ENCODE measurements at places on chromosomes 13 and 19.

DNA sequence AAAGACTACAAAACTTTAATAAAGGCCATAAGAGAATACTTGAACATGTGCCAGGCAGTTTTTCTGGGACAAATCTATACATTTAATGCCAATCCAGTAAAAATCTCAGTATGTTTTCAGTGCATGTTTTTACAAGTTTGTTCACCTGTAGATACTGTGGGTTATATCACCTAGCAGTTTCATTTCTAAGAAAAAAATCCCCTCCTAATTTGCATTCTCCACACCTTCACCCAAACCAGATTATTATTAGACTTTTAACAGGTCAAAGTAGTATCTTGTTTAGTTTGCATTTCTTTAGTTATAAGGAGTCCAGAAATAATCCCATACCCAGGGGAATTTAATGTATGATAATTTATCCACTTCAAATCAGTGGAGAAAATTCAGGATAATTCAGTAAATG, 17.0 kb upstream of the LPAR6 start:
- no peak for DNase-seq

GRCh38 chr13:22836475-22836874, 344.3 kb upstream of the SGCG start:
- no peak for DNase-seq

- DNase-seq: no peak
Observed at GRCh38 chr13:42394361-42394708, 122.4 kb downstream of the AKAP11 start.

GRCh38 chr13:41267106-41267505, 3.7 kb upstream of the MTRF1 start:
- no peak for DNase-seq

DNA sequence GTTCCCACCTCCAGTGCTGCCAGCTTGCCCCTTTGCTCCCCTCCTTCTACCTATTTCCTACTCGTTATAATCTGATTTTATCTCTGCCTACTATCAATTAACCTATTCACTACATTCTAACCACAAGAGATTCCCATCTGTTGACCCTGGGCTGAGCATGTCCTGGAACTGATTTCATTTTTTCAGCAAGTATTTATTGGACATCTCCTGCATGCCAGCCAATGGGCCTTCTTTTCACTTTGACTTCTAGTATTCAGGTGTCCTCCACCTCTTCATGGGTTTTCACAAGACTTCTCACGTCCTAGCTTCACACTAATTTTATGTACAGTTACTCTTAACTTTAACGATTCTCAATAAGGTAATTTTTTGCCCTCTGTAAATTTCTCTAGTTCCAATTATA, 282.7 kb upstream of the KLHL1 start:
- DNase-seq: no peak

GRCh38 chr13:50203256-50203941, 188.2 kb downstream of the KCNRG start:
- no peak for DNase-seq

GRCh38 chr13:45300190-45300985, 40.6 kb downstream of the TPT1 start:
- no peak for DNase-seq

GRCh38 chr13:71067165-71067815, 799.7 kb downstream of the DACH1 start:
- no peak for DNase-seq

DNA sequence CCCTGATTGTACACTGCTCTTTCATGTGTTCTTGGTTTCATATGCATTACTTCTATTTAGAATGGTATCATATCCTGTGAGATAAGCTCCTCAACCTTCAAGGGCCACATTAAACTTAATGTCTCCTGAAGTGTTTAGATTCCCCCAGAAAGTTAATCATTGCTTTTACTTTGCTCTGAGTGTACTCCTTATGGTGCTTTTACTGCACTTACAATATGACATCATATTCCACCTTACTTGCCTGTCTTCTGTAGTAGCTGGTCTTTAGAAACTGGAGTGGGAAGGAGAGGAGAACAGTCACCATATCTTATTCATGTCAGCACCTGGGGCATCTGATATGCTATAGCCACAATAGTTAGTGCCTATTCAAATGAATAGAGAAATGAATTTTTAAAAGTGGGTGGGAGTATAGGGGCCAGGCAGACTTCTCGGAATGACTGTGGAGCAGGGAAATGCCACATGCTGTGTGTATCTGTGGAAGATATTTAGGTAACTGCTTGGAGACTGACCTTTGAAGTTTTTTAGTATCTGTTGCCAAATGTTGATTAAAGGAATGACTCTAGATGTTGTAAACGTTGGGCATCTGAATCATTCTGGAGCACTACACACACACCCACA, 40.2 kb downstream of the SLAIN1 start:
- DNase-seq: no peak

DNA sequence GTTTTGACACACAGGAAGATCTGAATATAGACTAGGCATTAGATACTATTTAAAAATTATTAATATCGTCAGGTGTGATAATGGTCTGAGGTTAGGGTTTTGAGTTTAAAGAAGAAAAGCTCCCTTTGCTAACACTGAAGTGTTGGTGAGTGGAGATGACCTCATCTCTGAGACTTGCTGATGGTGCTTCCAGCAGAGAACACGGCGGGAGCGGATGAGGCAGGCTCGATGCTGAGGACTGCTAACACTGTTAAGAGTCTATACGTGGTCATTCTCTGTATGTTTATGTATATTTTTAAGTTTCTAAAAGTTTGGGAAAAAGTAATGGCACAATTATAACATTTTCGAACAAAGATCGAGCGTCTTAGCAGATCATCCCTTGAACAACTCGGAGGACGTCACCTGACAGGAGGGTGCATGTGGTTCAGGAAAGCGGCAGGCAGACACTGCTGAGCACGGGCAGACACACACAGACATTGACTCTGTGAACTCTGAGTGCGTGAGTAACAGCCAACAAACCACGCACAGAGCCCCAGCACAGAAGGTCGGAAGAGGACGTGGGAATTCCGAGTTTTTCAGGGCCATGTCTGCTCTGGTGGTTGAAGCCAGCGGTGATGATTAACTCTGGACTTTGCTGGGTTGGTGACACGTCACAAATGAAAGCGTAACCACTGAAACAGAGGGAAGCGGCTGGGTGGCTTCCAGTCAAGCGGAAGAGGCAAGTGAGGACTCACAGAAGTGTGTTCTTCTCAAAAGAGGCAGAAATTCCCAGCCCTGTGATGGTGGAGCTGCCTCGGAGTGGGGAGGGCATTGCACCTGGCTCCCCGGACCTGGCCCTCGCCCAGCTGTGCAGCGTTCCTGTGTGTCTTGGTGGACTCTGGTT, 91.9 kb upstream of the TEX29 start:
- no peak for DNase-seq

DNA sequence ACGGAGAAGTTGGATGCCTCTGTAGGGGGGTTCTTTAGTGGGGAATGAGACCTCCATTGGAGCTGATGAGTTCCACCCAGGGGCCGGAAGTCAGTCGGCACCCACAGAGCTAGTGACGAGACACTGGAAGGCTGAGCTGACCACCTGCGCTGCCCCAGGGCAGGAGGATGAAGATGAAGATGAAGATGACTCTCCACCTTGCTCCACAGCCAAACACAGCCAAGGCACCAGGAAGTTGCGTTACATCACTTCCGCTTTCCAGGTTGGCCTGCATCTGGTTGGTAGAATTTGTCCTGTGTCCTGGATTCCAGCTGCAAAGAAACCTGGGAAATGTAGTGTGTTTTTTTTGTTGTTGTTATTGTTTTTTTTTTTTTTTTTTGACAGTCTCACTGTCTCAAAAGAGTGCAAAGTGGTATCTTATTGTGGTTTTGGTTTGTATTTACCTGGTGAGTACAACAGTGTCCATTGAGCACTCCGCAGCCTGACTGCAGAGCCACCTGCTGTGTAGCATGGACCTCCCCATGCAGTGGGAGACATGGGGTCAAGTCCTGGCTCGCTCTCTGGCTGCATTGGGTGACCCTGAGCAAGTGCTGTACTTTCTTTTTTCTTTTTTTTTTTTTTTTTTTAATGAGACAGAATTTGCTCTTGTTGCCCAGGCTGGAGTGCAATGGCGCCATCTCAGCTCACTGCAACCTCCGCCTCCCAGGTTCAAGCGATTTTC, 1.9 kb downstream of the TBC1D17 start:
- DNase-seq: no peak

- no peak for DNase-seq
Observed at GRCh38 chr19:57537953-57538547, 10.9 kb downstream of the ZNF549 start.

GRCh38 chr19:17909003-17909732, 23.6 kb upstream of the CCDC124 start:
- no peak for DNase-seq

DNA sequence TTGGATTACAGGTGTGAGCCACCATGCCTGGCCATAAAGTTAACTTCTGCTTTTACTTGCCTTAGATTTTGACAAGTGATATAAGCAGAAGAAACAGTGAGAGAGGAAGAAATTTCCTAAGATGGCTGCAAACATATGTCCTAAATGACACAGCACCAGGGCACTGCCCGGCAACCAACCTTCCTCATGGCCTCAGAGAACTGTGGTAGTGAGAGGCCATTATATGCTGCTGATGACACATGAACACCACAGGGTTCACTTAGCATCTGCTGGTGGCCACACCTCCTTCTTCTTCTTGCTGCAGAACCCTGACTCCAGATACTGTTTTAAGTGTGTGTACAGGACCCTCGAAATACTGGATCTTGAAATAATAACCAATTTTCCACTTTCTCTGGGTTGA, 88.2 kb downstream of the KCTD12 start:
- DNase-seq: no peak

- no peak for DNase-seq
Observed at GRCh38 chr13:28718196-28718542, 601 bp downstream of the SLC46A3 start.

DNA sequence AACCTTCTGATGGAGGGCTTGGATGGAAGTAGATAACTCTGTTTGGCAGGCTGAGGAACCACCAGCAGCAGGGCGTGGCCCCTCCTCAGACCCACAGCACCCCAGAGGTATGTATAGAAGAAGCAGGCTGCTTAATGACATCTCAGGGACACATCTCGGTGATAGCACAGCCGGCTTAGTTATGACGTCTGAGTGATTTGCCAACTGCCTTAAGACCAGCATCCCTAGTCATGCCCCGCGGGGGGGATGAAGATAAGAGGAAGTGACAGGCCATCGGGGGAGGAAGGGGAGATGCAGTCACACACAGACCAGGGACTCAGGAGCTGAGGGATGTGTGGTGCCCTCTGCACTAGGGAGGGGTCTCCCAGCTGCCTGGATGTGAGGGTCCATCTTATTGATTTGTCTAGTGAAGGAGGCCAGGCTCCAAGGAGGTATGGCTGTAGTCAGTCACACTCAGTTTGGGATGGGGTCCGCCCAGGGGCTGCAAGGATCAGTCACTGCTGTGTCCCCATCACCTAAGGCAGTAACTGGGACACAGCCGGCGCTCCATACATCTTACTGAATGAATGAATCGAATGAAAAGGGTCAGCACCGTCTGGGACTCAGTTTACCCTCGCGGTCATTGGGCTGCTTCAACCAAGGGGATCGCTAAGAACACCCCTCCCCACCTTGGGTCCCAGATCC, 19.2 kb upstream of the ERCC1 start:
- DNase-seq: peak; percentile 46

DNA sequence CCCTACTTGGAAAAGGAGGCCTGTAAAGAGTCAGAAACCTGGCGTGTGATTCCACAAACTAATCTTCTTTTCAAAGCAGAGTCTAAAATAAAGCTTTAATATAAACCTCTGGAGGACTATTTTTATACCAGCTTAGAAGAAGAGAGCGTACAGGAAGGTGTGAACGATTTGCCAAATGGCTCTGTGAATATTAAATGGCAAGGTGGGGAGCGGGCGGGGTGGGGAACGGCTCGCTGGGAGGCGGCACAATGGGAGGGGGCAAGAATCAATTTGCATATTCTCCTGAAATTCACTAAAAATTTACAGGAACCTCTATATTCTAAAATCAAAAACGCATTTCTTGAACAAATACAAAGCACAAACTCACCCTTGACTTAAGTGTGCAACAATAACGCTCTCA, 982 bp downstream of the ZNF780B start:
- no peak for DNase-seq

GRCh38 chr19:42269478-42270345, 660 bp downstream of the CIC start:
- no peak for DNase-seq

DNA sequence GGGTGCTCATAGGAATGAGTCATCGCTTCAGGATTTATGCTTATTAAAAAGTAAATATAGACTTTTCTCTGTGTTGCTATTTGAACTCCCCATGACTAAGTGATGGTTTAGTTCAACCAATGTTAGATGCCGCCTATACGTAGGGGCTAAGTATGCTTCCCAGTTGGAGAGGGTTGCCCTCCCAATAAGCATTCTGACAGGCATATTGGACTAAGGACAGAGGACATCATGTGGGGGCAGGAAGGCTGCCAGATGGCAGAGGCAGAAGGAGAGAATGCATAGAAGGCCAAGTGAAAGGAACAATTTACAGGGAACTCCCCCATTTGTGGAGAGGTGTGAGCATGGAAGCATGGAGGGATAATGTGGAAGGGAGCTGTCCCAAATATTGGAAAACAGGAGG, 318.4 kb upstream of the OBI1 start:
- no peak for DNase-seq

GRCh38 chr13:59891053-59891452, 272.7 kb downstream of the DIAPH3 start:
- no peak for DNase-seq

GRCh38 chr13:34578471-34578870, 363.6 kb upstream of the NBEA start:
- no peak for DNase-seq

DNA sequence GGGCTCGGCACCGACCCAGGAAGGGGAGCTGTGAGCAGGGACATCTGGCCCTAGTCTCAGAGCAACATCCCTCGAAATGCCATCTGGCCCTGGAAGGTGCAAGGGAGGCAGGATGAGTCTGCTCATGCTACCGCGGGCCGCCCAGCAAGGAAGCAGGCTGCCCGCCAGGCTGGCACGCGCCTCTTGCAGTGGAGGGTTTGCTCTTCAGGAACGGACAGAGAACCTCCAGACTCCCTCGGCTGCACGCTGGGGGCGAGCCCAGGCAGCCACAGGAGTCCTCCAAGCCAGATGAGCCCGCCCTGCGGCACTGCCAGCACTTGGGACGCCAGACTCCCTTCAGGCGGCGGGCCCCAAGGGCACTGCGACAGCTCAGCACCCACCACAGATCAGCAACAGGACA, 10.1 kb upstream of the ATP8B3 start:
- no peak for DNase-seq

- no peak for DNase-seq
Observed at GRCh38 chr19:51594774-51595109, 23.7 kb downstream of the ZNF175 start.

GRCh38 chr19:29017788-29018187, 195.2 kb downstream of the UQCRFS1 start:
- DNase-seq: no peak

GRCh38 chr13:114288157-114288591, 6.8 kb downstream of the UPF3A start:
- DNase-seq: no peak

GRCh38 chr13:103272770-103273169, 206.6 kb upstream of the SLC10A2 start:
- no peak for DNase-seq

- DNase-seq: no peak
Observed at GRCh38 chr13:66794340-66795031, 435.6 kb downstream of the PCDH9 start.
